ENCODE measurements at places on chromosomes 3 and 15. TPM values are rescaled to one million over a fixed set of nuclear protein-coding genes. Genes with fewer than 3 reads are reported as not detected.

PDIA5 gene
- 32.4 TPM for polyA plus RNA-seq

CIAO2A gene
- 86.7 TPM for polyA plus RNA-seq

CPN2 gene
- polyA plus RNA-seq = 0.80 TPM

LRRK1 gene
- polyA plus RNA-seq = 3.0 TPM

MED12L gene
- 2.7 TPM for polyA plus RNA-seq

GRCh38 chr15:67024314-67024997 lies 40.9 kb upstream of the SMAD3 start:
- no peak for DNase-seq

GRCh38 chr3:64766440-64766839 lies 78.6 kb upstream of the ADAMTS9 start:
- DNase-seq = no peak

- no peak for DNase-seq
Observed at GRCh38 chr3:130783629-130784028, 37.0 kb upstream of the PIK3R4 start.

DNA sequence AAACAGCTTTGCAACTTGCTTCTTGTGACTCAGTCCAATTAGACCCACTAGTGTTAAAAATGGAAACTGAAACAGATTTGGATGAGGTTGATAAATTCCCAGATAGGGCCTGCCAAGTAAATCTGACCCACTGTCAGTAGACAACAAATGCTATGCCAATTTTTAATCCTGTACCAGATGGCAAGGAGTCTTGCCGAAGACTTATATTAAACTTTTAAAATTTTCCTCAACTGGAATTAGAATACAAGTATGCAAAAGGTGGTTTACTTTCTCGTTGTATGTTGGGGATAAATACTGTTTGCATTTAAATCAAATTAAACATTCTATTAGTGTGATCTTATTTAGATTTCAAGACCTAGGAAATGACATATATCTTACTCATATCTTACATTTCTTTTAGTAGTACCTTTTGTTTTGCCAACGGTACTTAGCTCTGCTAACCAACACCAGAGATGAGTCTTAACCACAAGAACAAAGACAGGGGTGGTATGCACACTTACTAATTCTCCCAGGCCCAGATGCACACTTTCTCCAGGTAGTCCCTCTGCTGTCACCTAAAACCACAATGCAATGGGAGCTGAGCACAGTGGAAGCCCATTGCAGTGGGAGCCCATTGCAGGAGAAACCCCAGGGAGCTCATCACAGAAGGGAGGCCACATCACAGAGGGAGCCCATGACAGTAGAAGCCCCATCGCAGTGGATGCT lies 77.8 kb downstream of the WWTR1 start:
- DNase-seq = no peak

GRCh38 chr15:71089801-71090200 lies 25.5 kb upstream of the THSD4 start:
- no peak for DNase-seq

GRCh38 chr3:119323723-119324085 lies 29.5 kb downstream of the ARHGAP31 start:
- DNase-seq = no peak

DNA sequence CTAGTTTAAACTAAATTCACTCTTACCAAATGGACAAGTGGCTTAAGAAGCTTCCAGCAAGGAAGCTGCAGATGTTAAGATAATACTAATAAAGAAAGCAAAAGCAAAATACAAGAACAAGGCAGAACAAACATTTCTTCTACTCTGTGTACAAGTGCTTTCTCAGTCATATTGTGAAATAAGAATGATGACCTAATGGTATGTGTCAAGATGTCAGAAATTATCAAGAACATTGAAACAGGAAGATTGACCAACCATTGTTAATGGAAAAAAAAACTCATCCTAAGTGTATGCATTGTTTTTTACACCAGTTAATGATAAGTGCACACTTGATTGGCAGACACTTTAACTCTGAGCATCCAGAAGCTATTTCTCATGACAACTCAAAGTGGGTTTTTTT lies 65.4 kb upstream of the P2RY1 start:
- DNase-seq = no peak

GRCh38 chr3:183878071-183878470 lies 6.6 kb downstream of the PARL start:
- no peak for DNase-seq

GRCh38 chr3:15329046-15330005 lies 3.1 kb downstream of the SH3BP5 start:
- no peak for DNase-seq

- no peak for DNase-seq
Observed at GRCh38 chr3:192091831-192092230, 630.9 kb downstream of the PYDC2 start.

DNA sequence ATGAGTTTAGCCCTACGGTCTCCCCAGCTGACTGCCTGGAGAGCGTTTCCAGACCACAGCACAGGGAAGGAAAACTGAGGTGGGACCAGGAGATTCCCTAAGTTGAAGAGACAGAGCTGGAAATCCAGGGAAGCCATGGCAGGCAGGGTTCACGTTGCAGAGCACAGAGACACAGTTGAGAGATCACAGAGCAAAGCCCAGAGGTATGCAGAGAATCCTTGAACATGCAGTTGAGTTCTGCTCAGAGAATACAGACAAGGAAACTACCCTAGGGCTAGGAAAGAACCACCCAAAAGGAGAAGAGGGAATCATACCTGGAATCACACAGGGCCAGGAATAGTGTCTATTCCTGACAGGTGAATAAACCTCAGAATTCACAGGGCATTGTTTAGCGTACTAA lies 14.3 kb downstream of the SLC28A1 start:
- DNase-seq = no peak

GRCh38 chr15:90711842-90712241 lies 5.3 kb upstream of the BLM start:
- DNase-seq = no peak

DNA sequence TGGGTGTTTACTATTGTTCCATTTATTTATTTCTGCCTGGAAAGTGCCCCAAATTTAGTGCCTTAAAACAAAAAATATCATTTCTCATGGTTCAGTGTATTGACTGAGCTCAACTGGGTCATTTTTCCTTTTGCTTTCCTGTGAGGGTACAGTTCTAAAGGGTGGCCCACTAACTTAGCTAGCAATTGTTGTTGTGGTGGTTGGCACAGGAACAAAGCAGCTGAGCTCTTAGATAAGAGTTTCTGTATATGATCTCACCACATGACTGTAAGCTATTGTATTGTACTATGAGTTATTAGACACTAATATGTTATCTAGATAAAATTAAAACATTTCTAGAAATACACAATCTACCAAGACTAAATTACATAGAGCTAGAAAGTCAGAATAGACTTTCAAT lies 1283.7 kb downstream of the OTOL1 start:
- no peak for DNase-seq
